Activated CD4-positive, alpha-beta T cell treated with anti-CD3 and anti-CD28 coated beads, Interleukin-2, amount 10 ng/mL, durations not matched to agents 7 days and 5 days (primary cell): ENCODE measurements at places on chromosomes 1 and 21. TPM values are rescaled to one million over a fixed set of nuclear protein-coding genes. Genes with fewer than 3 reads are reported as not detected.

Gene CASQ2
- total RNA-seq: not detected

GRCh38 chr1:157849229-157849875, 7.7 kb upstream of the CD5L start:
- no peak for DNase-seq

GRCh38 chr1:5976726-5977493, 15.3 kb downstream of the NPHP4 start:
- no peak for DNase-seq

DNA sequence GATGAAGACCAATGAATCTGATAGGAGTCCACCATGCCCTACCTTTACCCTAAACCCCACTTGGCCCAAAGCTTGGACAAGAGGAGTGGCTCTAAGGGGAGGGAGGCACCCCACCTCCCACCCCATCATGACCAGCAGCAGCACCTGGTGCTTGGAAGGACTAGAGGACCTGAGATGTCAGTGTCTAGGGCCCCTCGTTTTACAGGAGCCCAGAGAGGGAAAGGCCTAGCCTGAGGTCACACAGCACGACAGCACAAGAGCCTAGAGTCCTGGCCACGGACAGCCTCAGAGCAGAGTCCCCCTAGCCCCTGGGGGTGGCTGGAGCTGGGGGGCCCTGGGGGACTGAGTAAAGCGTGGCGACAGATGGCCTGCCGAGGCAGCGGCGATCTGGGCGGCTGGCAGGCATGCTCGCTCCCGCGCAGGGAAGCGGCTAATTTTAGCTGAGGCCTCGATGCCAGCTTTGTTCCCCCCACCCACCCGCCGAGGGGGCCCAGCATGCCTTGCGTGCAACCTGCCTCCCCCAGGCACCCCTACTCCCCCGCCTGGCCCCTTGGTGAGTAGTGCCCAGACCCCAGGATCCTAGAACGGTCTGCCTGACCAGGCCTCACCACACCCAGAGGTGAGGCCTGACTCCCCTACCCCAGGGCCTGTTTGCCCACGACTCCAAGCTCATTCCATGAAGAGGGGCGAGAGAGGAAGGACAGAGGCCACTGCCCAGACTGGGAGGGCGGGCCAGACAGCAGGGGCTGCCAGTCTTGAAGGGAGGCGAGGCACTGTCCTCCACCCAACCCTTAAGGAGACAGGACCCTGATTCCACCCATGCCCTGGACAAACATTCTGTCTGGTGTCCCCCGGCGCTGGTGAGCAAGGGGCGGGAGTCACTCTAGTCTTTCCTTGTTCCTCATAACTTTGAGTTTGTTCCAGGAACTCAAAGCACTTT, 39.0 kb downstream of the AHDC1 start:
- no peak for DNase-seq
